ENCODE measurements at places on chromosomes 3 and 15. TPM values are rescaled to one million over a fixed set of nuclear protein-coding genes. Genes with fewer than 3 reads are reported as not detected.

Gene PATL2
- 1.3 TPM for total RNA-seq

Gene COL6A5
- not detected for total RNA-seq

Gene GNAT1
- total RNA-seq: not detected

Gene SLC2A2
- total RNA-seq: not detected

Gene SPATA12
- 0.10 TPM for total RNA-seq

Gene RLBP1
- total RNA-seq: not detected

Gene POU1F1
- not detected for total RNA-seq

Gene VEPH1
- not detected for total RNA-seq

Gene GABRR3
- total RNA-seq: not detected

Gene DGKG
- 2.1 TPM for total RNA-seq

Gene CILP
- total RNA-seq: 23.6 TPM

Gene INSYN1
- total RNA-seq: 43.7 TPM

DNA sequence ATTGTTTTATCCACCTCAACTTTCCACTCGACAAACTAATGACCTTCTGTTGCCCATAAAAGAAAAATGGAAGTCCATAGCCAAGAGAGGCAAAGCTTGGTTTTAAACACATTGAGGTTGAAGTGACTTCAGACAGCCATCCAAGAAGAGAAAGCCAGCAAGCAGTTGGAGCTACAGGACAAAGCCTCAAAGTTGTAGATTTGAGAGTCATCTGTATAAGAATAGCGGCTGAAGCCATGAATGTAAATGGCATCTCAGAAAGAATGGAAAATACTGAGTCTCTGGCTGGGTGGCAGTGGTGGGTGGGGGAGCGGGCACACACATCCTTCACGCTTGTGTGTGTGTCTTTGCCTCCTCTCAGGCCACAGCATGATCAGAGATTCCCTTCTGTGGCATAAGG, 124.1 kb upstream of the CHRM5 start:
- no peak overlapping the region for H3K27ac ChIP-seq

DNA sequence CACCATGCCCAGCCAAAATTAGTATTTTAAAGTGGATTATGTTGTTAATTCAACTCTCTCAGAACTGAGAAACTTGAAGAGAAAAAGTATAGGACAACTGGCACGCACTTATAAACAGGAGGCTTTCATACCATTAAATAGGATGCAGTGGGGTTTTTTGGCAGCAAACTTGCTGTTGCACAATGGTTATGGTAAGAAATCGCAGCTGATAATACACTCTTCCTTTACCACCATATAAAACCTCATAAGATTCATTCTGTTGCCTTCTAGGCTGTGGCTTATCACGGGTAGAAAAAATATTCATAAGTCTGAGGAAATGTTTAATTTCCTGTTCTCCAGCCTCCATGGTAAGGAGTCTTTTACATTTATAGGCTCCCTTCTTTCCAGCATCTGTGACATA, 95.3 kb downstream of the TMCO5A start:
- no peak for DNase-seq
- no peak overlapping the region for H3K27ac ChIP-seq
- H3K4me1 ChIP-seq: no peaks in the 10 kb centered on the region
- no peak overlapping the region for H3K4me3 ChIP-seq

DNA sequence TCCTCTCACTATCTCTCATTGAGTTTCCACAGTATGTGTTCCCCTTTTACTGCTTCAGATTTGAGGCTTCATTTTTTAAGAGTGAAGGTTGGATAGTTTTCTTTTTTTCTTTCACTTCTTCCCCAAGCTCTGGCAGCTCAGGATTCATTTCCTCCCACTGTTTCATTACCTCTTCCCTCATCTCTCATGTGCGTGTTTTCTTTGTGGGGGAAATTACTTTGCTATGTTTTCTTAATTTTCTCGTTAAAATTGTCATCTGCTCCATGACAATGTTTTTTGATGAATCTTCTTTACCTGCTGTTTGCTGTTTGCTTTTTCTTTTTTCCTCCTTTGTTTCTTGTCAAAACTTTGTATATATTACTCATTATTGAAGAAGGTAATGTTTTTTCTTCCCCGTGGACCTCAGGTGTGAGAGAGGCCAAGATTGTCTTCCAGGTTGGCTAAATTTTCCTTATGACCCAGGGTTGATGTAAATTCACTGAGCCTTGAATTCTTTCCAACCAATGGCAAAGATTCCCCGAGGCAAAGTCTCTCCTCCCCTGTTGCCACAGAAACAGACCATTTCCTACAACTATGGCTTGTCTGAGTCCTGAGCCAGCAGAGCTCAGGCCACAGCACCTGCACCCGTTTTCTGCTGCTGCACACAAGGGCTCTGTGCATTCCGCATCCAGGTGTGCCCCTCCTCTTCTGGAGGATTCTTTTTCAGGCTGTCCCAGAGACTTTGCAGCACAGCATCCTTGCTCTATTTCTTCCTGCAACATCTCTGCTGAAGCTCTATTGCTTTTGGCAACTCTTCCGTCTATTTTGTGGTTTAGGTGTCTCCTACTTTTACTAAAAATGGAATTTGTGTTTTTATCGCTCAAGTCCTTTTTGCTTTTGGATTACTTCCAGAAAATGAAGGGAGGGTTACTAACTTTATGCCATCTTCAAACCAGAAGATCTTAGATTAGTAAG, 66.1 kb downstream of the NOX5 start:
- no peaks in the 10 kb centered on the region for H3K36me3 ChIP-seq
- no peaks in the 10 kb centered on the region for H3K4me1 ChIP-seq
- no peaks in the 10 kb centered on the region for H3K27me3 ChIP-seq
- H3K27ac ChIP-seq: no peak overlapping the region
- no peak overlapping the region for H3K4me3 ChIP-seq
- DNase-seq: no peak

DNA sequence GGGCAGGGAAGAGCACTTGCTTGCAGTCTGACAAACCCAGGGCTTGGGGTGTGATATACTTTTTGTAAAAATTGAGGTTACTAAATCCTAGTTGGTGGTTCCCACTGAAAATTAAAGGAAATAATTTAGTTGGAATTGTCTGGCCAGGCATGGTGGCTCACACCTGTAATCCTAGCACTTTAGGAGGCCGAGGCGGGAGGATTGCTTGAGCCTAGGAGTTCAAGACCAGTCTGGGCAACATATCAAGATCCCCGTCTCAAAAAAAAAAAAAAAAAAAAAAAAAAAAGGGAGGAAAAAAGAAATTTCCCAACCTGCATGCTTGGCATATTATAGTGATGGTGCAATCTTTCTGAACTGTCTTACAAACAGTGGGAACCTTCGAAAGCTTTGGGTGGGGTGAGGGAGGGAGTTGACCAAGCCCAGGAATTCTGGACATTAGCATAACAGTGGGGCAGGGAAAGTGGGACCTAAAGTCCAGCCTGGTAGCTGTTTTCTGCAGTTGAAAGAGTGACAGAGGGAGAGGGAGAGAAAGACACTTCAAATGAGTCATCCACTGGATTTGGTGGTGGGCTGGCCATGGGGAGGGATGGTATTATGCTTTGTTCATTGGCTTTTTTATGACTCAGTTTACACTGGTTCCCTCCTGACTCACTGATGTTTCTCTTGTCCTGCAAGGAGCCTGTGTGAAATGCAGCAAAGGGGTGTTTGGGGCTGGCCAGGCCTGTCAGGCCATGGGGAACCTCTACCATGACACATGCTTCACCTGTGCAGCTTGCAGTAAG, 41.1 kb downstream of the LIMD1 start:
- H3K4me1 ChIP-seq: no peaks in the 10 kb centered on the region
- H3K27me3 ChIP-seq: no peaks in the 10 kb centered on the region
- H3K4me3 ChIP-seq: no peak overlapping the region
- no peak overlapping the region for H3K27ac ChIP-seq
- H3K36me3 ChIP-seq: no peaks in the 10 kb centered on the region

DNA sequence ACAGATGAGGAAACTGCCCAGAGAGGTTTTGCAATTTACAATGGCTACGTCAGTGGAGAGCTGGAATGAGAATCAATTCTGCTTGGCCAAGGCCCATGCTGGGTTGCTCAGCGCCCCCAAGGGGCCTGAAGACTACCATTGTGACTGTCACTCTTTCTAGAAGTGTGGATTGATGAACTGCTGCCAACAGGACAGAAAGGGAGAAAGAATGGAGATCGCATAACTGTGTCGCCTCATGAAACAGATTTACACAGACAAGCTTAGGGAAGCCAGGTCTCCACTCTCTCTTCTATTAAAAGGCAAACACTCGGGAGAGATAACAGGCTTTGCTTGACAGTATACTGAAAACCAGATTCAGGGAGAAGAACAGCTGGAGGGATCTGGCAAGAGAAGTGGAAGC, 160.0 kb downstream of the STT3B start:
- no peaks in the 10 kb centered on the region for H3K27me3 ChIP-seq
- no peak overlapping the region for H3K27ac ChIP-seq
- no peak overlapping the region for H3K4me3 ChIP-seq
- H3K4me1 ChIP-seq: no peaks in the 10 kb centered on the region

- H3K36me3 ChIP-seq: no peaks in the 10 kb centered on the region
Observed at GRCh38 chr3:194080436-194080835, 55.5 kb upstream of the HES1 start.

DNA sequence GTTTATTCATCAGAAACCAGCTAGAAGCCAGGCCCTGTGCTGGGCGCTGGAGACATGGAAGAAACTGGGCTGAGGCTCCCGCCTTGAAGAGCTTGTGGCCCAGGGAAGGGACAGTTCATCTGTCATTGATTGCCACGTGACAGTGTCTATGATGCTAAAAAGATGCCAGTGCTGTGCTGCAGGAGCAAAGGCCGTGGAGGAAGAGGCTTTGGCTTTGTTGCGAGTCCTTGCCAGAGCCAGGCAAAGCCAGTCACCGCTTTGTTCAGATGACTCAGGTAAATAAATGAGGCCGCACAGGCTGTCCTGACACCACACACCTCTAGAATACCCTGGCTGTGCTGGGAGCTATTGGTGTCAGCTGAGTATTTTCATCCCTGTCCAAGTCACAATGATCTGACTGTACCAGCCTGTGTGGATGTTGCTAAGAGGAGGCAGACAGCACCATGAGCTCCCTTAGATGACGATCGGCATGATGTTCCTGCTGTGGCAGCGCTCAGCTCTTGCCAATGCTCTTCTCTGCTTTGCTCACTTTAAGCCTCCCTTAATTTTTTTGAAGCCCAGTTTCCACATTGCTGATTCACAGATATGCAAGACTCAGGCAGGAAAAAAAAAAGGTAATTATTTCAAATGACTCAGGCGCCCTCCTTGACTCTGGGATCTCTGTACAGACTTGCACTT, 77.5 kb downstream of the CCNL1 start:
- peaks cover 2% of the 10 kb centered on the region for H3K4me1 ChIP-seq
- no peak for DNase-seq
- no peak overlapping the region for H3K4me3 ChIP-seq
- no peaks in the 10 kb centered on the region for H3K27me3 ChIP-seq
- no peak overlapping the region for H3K27ac ChIP-seq

DNA sequence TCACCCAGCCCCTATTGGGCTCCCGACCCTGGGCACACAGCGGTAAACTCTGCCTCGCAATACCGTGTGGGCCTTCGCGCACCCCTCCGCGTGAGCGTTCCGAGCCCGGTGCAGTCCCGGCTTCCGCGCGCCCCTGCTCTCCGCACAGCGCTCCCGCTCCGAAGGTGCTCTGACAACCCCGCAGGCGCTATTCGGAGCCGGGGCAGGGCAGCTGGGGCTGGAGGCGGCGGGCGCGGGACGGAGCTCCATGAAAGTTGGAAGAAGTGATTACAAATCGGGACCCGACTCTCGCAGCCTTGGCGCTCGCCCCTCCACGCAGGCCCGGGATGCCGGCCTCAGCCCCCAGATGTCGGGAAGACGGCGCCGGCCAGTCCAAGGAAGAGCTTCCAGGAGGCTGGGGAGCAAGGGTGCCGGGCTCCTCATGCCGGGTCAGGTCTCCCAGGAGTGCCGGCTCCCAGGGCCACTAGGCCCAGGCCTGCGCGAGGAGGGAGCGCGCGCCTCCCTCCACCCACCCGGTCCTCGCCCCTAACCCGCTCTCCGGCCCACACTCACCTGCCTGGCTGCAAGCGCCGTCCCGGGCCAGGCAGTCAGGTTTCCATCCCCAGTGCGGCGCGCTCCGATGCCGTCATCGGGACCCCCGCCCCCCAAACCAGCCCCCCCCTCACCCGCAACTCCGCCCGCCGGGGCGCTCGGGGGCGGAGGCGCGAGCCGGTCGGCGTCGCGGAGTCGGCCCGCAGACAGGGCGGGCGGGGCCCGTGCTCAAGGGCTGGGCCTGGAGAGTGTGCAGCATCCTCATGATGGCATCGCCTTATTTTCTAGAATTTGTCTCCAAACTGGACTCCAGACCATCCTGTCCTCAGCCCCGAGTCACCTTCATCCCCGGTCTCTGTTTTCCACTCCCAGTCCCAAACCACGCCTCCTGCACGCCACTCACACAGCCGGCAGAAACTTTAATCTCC, at the start of gene KIF7:
Gene KIF7 (minus strand): TSS at position 621 of the 959 bp plus-strand sequence. CDS start 2,537 bp downstream, outside the sequence.
- peak within 1 kb of the TSS; percentile 55 for H3K27ac ChIP-seq
- no peaks in the 10 kb centered on the region for H3K36me3 ChIP-seq
- peaks cover 4% of the 10 kb centered on the region for H3K4me1 ChIP-seq
- peak; percentile 73 for DNase-seq
- H3K27me3 ChIP-seq: no peaks in the 10 kb centered on the region

GRCh38 chr3:15631426-15632211, 30.1 kb downstream of the BTD start:
- H3K36me3 ChIP-seq: no peaks in the 10 kb centered on the region
- H3K4me1 ChIP-seq: peaks cover 16% of the 10 kb centered on the region
- no peaks in the 10 kb centered on the region for H3K27me3 ChIP-seq
- no peak overlapping the region for H3K4me3 ChIP-seq
- no peak overlapping the region for H3K27ac ChIP-seq

DNA sequence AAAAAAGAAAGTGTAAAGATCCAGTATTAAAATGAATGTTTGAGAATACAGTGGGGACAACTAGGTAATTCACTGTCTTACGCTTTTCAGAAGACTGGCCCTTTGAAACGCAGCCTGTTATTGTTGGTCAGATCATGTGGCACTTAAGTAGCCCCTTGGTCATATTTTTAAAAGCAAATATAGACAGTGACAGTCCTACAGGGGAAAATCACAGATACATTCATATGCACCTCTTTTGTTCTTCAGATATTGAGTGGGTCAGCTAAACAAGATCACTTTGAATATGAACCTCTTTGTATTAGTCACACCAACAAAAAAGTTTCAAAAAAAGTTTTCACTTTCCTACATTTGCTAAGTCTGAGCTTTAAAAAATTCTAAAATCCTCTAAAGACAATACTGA, 36.0 kb downstream of the TIGIT start:
- no peaks in the 10 kb centered on the region for H3K36me3 ChIP-seq
- no peak overlapping the region for H3K4me3 ChIP-seq
- no peak for DNase-seq
- H3K27ac ChIP-seq: no peak overlapping the region
- peaks cover 1% of the 10 kb centered on the region for H3K4me1 ChIP-seq

Measured in ovary (tissue), 10 donors.